NCI-H187 treated with DMSO at 0.1 percent for 48 hours (cell line): ENCODE measurements at places on chromosomes 2 and 18.
A peak's percentile ranks its signal among the peaks of the same experiment; 100 is the strongest.

DNA sequence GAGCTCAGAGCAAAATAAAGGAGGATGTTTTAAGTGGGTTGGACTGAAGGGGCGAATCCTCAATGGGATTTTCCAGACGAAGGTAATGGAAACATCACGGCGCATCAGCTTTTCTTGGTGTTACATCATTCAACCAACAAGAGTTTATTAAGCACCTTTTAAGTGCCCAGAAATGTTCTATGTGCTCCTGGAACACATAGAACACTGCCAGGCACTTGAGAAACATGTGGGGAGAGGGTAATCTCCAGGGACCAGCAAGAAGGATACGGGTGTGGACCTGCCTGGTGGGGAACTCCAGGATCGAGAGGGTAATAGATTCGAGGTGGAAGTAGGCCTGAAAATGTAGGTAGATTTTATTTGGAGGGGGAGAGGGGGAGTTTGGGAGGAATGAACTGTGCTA is 168.6 kb downstream of the PRKCE start:
- DNase-seq, result no peak

- DNase-seq, result no peak
Measured at GRCh38 chr18:57337890-57338289, 14.5 kb upstream of the ST8SIA3 start.

- DNase-seq, result no peak
Measured at GRCh38 chr2:150532879-150533278, 45.4 kb upstream of the RND3 start.

DNA sequence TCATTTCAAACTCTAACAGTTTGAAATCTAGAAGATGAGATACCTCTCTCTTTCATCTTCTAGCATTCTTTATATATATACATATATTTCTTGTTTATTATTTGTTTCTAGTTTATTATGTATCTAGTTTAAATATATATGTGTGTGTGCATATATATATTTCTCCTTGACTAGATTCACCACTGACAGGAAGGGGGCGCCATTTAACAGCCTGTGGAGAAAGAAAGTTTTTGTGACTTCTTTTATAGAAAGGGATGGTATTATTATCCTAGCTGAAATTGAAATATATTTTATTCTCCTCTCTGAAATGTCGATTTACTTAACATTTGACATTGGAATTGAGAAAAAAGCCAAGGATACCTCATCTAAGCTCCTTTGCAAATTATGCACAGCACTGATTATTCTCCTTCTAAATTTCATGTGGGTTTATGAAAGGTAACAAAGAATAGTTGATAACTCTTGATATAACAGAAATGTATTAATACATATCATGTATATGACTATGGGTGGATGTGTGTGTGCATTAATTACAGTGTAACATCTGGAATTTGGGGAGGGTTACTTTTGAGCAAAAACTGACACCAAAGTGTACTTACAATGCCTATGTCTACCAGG is 160.7 kb upstream of the NT5C1B start:
- DNase-seq, result peak; percentile 35

DNA sequence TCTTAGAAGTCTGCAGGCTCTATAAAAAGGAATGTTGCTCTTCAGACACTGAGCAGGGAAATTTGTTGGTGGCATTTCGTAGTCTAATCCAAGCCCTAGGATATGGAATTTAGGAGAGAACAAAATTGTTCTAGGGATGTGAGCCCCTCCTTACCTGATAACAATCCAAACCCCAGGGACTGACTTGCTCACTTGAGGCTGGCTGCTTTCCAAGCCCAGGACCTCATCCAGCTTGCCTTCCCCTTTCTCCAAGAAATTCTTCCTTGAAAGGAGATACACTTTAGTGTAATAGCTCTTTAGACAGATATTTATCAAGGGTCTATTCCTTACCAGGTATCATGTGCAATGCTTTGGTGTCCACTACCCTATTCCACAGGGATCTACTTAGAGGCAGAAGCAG is 279.8 kb downstream of the C1D start:
- no peak for DNase-seq
